ENCODE measurements at places on chromosomes 2 and 18. TPM values are rescaled to one million over a fixed set of nuclear protein-coding genes. Genes with fewer than 3 reads are reported as not detected.

GRCh38 chr2:117935456-117935855 lies 78.4 kb downstream of the CCDC93 start:
- no peak for DNase-seq

DNA sequence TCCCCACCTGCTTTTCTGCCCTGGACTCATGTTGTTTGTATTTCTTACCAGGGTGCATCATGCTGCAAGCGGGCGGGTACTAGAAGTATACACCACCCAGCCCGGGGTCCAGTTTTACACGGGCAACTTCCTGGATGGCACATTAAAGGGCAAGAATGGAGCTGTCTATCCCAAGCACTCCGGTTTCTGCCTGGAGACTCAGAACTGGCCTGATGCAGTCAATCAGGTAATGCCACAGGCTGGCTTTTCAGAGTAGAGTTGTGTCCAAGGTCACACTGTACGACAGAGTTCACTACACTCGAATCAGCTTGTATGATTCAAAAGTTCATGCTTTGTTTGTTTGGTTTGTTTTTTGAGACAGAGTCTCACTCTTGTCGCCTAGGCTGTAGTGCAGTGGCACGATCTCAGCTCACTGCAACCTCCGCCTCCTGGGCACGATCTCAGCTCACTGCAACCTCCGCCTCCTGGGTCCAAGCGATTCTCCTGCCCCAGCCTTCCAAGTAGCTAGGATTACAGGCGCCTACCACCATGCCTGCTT lies 19.4 kb downstream of the SRSF7 start:
- no peak for DNase-seq

GRCh38 chr2:135980434-135981079 lies 4.9 kb downstream of the DARS1 start:
- no peak for DNase-seq

DNA sequence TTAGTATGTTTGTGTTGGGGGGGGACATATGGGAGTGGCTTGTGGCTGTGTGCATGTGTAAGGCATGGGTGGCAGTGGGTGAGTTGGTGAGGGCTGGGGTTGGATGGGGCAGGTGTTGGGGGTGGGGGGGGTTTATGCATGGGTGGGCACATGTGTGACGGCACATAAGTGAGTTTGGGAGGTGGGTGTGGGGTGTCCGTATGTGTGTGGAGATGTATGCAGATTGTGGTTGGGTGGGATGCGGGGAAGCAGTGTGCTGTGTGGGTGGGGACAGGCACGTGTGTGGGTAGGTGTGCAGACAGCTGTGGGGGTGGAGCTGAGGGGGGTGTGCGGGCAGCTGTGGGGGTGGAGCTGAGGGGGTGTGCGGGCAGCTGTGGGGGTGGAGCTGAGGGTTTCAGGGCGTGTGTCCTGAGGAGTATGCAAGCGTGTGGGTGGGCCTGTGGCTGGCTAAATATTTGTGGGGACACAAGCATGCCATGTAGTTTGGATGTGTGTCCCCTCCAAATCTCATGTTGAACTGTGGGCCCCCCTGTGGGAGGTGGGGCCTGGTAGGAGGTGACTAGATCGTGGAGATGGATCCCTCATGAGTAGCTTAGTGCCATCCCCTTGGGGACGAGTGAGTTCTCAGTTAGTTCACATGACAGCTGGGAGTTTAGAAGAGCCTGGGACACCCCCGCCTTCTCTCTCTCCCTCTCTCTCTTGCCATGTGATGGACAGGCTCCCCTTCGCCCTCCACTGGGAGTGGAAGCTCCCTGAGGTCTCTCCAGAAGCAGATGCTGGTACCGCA lies 59.4 kb downstream of the ANKMY1 start:
- DNase-seq: no peak

DNA sequence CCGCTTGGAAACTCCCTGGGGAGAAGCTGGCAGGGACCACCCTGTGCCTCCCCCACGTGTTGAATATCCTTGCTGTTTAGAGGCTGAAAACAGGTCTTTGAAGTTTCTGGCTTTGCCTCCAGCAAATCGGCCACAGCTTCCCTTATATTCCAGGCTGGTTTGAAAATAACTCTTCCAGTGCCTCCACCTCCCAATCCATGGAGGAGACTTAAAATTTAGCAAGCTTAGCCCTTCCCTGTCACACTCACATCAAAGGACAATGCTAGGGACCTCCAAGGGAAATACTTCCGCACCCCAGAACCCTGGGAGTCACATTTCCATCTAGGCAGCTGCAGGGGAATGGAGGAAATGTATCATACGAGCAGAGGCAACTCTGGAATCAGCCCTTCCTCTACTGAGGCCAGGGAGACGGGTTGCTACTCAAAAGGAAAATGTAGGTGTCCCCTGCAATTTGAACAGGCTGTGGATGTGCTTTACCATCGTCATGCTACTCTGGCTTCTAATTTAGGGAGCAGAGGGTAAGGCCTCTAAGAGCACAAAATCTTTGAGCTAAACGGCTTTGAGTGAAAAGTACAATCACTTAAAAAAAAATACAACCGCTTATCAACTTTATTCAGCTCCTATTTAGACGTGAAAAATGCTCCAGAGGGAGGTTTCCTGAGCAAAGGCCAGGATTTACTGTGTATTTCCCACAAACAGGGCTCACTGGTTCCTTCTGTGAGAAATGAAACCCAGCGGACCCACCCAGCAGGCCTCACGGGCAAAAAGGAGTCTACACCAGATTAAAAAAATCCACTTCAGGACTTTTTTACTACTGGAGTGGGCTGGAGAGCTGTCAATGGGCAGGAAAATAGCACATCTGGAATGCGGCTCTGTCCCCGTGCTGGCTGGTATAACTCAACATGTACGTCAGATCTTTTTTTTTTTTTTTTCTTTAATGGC lies 49.4 kb upstream of the PKDCC start:
- no peak for DNase-seq

DNA sequence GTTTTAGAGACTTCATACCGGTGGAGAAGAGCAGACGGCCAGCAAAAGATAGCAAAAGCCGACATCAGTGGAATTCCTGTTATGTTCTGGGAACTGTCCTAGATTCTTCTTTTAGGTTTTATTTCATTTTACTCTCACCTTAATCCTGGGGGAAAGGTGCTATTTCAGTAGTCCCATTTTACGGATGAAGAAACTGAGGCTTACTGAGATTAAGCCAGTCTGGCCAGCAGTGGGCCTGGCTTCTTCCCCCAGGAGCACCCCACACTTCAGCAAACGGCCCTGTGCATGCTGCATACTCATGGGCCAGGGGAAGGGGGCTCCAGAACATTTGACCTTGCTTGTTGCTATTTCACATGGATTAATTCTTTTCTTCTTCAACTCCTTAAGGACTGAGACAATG lies 56.7 kb downstream of the NTSR2 start:
- DNase-seq: no peak

DNA sequence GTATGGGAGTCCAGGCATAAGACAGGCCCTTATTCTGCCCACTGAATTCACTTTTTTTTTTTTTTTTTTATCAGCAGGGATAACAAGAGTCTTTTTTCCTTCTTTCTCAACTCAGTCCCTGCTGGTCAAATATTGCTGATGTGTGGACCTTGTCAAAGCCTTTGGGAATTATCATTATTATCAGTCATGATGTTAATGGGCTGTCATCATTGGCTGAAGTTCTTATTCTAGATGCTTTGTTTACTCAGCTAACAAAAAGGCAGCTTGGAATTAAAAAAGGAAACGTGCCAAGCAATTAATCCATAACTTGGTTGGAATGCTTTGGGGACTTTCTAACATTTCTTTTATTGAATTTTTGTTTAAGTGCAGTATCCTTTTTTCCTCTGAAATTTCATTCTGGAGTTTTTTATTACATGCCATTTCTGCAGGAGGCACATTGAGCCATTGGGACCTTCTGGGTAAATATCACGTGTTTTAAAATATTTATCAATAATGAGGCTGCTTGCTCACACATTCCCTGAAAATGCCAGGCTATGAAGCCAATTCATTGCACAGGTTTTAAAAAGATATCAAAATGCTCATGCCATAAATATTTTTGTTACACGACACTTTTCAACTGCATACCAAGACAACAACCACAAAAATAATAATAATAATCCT lies 246.3 kb downstream of the TXNL1 start:
- DNase-seq: no peak

DNA sequence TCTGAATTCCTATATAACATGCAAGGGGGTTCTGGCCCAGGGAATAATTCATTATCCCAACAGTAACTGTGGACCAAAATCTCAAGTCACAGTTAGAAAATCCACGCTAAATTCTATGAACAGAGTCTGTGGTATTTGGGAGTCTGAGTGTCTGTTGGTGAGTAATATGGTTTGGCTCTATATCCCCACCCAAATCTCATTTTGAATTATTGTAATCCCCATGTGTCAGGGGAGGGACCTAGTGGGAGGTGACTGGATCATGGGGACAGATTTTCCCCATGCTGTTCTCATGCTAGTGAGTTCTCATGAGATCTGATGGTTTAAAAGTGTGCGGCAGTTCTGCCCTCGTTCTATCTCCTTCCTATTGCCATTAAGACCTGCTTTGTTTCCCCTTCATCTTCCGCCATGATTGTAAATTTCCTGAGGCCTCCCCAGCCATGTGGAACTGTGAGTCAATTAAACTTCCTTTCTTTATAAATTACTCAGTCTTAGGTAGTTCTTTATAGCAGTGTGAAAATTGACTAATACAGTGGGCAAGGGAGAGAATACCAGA lies 68.3 kb downstream of the NBAS start:
- DNase-seq: no peak

DNA sequence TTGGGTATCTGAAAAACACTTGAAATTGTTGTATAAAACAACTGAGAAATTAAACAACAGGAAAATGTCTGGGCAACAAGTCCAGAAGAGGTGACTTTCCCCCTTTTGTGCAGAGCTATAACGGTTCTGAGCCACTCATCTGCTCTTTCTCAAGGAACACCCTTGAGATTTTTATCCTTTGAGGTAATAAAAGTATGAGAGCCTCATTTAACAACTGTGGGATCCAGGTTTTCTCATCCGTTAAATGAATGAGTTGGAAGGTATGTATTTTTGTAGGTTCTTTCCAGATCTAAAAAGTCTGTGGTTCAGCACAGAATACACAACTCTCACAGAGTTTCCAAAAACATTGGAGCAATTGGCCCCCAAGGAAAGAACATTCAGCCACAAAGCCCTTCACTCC lies 93.0 kb downstream of the ANKRD44 start:
- no peak for DNase-seq

GRCh38 chr2:195562570-195563566 lies 94.2 kb upstream of the SLC39A10 start:
- DNase-seq: no peak

DNA sequence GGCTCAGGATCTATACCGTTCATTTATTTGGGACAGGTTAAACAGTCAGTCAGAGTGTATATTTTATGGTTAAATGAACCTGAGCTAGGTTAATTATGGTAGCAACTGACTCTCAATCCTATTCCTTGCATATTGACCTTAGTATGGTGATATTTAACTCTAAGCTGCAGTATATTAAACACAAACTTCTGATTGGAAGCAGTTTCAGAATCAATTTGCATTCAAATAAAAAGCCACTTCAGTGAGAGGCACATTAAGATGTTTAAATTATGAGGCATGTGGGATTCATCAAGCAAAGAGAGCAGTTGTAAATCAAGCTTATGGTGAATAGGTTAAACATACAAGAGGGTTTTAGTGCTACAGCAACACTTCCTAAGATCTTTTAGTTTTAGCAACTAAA lies 40.4 kb downstream of the FRZB start:
- no peak for DNase-seq

DNA sequence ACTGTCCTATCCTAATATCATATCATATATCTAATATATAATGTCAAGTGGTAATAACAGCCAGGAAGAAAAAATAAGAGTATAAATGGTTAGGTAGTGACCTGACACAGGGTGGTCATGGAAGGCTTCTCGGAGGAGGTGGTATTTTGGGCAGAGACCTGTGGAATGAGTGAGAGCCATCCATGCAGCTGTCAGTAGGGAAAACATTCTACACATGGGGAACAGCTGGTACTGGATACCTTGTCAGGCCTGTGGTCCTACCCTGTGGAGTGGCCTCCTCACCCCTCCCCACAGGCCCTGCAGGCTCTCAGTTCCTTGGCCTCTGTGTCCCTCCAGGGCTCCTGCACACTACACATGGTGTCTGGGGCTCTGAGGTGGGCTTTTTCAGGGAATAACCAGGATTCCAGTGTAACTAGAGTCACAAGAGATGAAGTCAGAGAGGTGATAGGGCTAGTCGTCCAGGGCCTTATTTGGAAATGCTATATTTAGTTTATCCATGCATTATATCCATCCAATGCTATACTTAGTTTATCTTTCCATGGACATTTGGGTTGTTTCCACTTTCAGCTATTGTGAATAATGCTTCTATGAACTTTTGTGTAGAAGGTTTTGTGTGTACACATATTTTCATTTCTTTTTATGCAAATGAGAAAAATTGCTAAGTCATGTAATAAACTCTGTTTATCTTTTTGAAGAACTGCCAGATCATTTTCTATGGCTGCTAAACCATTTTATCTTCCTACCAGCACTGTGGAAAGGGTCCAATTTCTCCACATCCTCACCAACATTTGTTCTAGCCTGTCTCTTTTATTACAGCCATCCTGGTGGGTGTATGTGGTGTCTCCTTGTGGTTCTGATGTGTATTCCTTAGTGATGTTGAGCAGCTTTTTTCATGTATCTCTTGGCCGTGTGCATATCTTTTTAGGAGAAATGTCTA lies 75.6 kb downstream of the TPGS2 start:
- no peak for DNase-seq

DNA sequence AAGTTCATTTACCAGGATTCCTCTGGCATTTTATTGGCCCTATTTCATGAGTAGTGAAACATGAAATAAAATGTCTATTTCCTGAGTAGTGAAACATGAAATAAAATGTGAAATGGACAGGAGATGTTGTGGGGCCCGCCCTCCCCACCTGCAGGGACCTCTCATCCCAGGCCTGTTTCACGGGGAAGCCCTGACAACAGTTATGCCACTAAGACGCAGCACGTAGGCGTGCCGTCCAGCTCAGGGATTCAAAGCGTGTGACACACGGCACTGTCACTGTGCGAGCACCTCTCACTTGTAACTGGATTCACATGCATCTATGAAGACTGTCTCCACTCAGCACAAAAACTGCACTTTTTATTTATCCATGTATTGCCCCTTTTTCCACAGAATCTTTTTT lies 83.4 kb upstream of the SNTG2 start:
- DNase-seq: no peak

GRCh38 chr2:230205034-230205433 lies 14.8 kb downstream of the SP110 start:
- DNase-seq: no peak

GRCh38 chr2:136386046-136386445 lies 268.1 kb upstream of the CXCR4 start:
- no peak for DNase-seq

GRCh38 chr2:140679752-140680151 lies 1451.1 kb downstream of the LRP1B start:
- DNase-seq: no peak

GRCh38 chr18:44424645-44425035 lies 256.0 kb upstream of the SETBP1 start:
- no peak for DNase-seq

GRCh38 chr2:136787970-136788369 lies 22.6 kb downstream of the THSD7B start:
- no peak for DNase-seq

Gene CCL20
- 1.0 TPM for total RNA-seq

Gene C18orf54
- 3.4 TPM for total RNA-seq

Gene IL37
- total RNA-seq: not detected

Gene SLC5A7
- not detected for total RNA-seq

Gene CFAP65
- total RNA-seq: not detected

Gene SP9
- not detected for total RNA-seq

Gene SERPINB10
- total RNA-seq: not detected
